Amniotic stem cell (primary cell): ENCODE measurements at places on chromosomes 2 and 18.

DNA sequence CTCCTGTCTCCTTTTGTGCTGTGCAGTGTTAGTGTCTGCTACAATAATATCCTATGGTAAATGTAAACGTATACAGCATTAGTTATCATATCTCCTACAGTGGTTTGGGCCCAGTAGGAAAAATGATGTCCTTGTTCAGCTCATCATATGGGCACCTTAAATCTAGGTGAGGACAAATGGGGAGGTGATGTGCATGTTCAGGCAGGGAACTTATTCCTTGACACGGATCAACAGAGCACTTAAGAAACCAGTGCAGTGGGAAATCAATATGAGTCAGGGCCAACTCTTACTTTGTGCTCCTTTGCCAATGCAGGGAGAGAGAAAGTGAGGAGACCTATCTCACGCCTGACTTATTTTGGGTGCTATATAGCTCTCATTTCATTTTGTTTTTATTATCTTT is 76.4 kb downstream of the KLHL14 start:
- no peak for DNase-seq

DNA sequence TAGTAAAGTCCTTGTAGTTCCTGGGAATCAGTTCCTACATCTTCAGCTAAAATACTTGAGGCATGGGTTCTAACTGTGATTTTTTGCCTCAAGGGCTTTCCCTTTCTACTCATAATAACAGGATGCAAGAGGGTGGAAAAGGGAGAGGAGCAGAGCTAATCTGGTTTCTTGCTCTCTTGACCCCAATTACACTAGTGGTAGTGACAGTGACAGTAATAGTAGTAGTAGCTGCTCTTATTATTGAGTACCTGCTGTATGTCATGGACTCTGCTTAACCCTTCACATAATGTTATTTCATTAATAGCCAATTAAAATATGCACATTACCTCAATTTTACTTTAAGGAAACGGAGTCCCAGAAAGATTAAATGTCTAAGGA is 214.8 kb upstream of the HNRNPA3 start:
- no peak for DNase-seq

GRCh38 chr2:180006781-180007579 is at the start of gene CWC22:
TSS of gene CWC22 (minus strand) at chr2:180007297. CDS start at chr2:179993341, 13,956 bp downstream.
- DNase-seq: peak; percentile 92

- no peak for DNase-seq
Observed at GRCh38 chr2:237181844-237182243, 96.2 kb downstream of the COPS8 start.

DNA sequence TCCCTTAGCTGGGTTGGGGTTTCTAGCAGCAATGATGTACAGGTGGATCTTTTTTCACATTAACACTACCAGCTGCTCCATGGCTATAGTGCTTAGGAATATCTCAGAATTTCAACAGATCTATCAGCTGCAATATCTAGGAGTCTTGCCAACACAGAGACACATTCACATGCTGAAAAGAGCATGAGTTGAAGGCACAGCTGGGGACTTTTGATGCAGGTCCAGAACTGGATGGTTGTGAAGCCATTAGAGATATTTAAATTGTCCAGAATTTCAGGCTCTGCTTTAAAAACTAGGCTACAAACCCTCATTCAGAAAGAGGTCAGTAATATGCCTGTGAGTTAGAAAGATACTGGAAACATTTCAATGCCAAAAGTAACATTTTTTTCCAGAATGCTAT is 122.2 kb upstream of the CCDC195 start:
- no peak for DNase-seq

- no peak for DNase-seq
Observed at GRCh38 chr2:198701481-198701880, 756.3 kb downstream of the SATB2 start.

- no peak for DNase-seq
Observed at GRCh38 chr2:239948100-239948881, 76.9 kb downstream of the NDUFA10 start.

GRCh38 chr2:8103085-8103708 is 578.7 kb upstream of the ID2 start:
- no peak for DNase-seq

DNA sequence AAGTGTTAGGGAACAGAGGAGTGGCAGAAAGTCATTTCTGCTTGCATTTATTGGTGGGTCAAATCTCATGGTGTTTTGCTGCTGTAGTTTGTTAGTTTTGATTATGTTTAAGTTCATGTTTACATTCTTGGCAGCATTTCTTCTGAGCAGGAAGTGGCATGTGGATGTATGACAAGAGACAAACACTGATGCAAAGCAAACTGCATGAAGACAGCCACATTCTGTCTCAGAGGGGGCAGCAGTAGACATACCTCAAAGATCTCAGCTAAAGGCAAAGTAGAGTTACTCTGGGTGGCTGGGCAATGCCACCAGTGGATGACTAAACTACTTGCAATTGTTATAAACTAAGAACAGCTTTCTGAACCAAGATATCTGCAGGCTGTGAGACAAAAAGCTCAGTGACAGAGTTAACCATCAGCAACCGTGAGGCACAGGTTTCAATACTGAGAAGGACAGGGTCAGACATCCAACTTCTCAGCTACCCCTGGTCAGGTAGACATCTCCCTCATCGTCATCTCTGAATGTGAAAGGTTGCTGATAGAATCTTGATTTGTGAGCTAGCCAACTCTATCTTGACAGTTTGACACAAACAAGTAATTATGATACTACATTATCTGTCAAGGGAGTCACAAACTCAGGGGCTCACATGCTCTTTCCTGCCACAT is 16.4 kb downstream of the GALNT3 start:
- no peak for DNase-seq

- DNase-seq: no peak
Observed at GRCh38 chr18:13371689-13372418, 153.3 kb downstream of the LDLRAD4 start.

DNA sequence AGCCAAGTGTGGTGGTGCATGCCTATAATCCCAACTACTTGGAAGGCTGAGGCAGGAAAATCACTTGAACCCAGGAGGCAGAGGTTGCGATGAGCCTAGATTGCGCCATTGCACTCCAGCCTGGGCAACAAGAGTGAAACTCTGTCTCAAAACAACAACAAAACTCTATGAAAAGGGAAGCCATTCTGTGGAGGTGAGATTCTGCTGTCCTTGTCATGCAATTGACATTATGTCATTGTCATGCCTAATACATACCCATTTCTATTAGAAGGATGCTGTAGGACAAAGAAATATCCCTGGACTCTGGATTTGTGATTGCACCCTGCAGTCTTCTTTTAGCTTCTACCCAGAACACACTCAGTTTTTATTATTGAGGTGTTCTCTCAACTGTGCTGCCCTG is 8.6 kb downstream of the RASGRP3 start:
- DNase-seq: no peak

DNA sequence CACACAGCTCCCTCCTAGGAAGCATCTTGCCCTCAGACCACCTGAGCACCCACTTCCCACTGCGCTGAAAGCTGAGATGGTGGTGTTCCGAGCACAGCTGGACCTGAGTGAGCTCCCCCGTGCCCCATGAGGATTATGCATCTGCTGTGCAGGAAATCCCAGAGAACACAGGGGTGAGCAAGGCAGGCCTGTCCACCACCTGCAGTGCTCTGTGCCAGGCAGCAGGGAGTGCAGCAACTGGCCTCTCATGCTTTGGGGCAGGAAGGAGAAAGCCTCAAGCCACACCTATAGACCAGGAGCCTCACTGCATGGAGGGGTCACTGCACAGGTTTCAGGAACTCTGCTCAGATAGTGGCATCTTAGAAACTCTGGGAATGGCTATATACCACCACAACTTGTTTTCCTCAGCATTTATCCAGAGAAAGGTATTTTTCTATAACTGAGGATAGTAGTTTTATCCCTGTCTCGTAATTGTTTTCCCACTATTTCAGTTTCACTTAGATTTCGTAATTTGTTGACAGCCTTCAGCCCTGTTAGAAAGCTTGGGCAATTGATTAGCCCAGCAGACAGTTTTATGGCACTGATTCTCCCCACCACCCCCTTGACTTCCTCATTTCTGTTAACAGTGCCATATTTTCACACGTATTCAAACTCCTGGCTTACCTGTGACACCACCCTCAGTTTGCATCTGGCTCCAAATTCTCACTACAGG is 144.3 kb upstream of the DAPL1 start:
- no peak for DNase-seq

GRCh38 chr2:179974761-179975160 is 32.3 kb downstream of the CWC22 start:
- peak; percentile 30 for DNase-seq

- DNase-seq: no peak
Observed at GRCh38 chr2:137966043-137966442, 1.8 kb downstream of the HNMT start.

GRCh38 chr2:209840434-209840833 is 68.8 kb downstream of the UNC80 start:
- DNase-seq: no peak

DNA sequence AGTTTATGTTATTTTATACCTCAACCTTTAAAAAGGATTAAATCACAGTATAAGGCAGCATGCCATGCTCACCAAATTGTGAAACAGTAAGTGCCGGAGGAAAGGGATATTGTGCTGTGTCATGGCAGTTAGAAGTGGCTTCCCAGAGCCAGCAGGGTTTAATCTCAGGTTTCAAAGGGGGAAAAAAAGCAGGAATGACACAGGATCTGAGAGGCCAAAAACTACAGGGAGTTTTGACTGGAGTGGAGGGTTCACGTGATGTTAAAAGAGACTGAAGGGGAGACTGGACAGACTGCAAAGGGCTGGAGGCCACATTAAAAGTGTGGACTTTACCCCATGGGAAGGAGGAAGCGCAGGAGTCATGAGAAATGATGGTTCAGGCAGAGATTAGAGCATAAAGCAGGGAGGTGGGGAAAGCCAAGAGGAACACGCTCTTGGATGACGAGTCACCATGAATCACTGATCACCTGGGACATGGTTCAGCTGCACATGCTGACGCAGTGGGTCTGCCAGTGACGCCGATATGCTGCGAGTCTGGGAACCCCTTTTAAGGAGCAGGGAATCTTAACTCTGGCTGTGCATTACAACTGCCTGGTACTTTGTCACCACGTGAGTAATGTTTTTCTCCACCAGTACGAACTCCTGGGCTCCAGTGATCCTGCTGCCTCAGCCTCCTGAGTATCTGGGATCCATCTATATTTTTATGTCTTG is 6.1 kb downstream of the CHMP1B start:
- DNase-seq: peak; percentile 92

DNA sequence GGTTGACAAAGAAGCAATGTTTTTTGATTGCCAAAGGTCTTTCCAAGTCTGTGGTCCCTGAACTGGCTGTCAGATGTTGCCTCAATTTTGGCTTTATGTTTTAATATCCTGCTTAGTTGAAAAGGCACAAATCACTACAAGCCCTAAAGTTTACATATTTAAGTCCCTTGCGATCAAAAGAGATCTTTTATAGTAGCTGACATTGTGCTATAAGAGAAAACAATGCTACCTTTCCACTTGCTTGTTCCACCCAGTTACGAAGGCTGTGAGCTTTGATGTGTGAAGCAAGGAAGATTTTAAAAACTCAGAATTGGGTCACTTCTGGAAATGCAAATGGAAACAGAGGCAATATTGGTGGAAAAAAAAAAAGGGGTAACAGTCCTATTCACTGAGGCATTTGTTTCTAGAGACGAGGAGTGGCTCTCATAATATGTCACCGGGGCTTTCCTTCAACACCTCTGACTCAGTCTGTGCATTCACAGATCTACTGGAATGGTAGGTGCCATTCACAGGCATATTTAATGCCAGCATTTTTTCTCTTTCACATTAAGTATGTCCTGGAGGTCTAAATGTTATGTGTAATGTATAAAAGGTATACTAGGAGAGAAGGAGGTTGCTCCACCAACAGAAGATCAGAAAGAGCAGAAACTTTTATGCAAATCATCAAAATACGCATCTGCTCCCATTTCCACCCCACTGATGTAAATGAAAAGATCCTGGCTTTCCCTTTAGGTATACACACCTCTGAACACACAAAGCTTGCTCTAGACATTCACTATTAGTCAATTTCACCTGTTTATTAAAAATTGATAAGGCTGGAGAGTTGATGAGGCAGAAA is 91.8 kb downstream of the TGIF1 start:
- no peak for DNase-seq

- DNase-seq: no peak
Observed at GRCh38 chr2:14494759-14495158, 137.8 kb upstream of the LRATD1 start.

DNA sequence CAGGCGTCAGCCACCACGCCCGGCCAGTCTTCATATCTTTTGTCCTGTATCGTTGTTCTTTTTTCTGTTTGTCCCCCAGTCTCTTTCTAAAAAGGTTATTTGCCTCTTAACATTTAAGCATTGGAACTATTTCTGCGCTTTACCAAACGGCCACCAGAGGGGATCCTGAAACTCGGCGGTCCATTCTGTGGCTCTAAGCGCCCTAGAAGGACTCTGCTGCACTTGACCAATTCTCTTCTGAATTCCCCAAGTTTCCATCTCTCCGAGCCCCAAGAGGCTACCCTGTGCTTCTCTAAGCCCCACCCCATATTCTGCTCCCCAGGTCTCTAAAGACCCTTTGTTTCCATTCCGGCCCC is 33.1 kb upstream of the REG3G start:
- DNase-seq: no peak

GRCh38 chr2:227057743-227058447 is 106.1 kb downstream of the COL4A4 start:
- no peak for DNase-seq

DNA sequence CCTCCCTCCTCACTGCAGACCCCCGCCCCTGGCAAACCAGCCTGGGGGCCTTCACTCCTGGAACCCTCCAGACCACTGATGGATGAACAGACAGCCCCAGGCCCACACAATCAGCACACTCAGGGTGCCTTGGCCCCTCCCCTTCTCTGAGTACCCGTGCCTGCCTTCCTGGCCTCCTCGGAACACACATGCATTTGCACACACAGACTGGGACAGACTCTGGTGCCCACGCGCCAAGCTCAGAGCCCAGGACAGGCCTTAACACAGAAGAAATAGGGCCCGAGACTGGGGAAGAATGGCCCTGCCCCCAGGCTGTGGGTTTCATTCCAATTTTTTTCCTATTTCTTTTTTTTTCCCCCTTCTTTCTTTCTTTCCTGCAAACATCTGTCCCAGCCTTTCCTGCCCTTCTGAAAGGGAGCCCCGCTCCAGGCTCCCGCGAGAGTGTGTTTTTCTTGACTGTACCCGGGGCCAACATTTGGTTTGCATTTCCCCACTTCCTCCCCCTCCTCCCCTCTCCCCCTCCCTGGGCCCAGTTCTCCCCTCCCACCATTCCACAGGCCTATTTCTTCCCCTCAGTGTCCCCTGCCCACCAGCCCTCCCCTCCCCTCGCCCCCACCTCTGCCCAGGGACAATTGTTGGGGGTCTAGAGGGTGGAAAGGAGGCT is 618 bp upstream of the TNS1 start:
- no peak for DNase-seq

GRCh38 chr18:50011813-50012435 is 183.0 kb downstream of the MYO5B start:
- DNase-seq: peak; percentile 3

GRCh38 chr2:206471524-206472062 is 28.3 kb downstream of the ADAM23 start:
- no peak for DNase-seq
